MCF 10A (cell line): ENCODE measurements at places on chromosomes 12 and 14.

DNA sequence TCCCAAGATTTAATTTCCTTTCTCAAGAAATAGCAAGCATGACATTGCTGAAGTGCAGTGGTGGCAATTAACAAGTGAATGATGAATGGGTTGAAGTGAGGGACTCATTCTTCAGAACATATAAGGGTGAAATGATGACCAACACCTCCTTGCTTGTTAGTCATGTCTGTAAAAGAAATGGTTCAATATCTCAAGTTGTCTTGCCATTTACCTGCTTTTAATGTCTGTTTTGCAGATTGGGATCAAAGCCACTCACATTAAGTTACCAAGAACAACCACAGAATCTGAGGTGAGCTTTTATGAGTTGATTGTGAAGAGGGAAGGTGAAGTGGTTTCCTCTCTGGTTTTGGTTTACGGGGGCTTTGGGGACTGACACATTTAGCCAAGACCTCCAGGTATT, 24.1 kb downstream of the MTHFD1 start:
- DNase-seq, result no peak

- DNase-seq, result no peak
Measured at GRCh38 chr14:20601522-20601921, 10.3 kb upstream of the RNASE12 start.

DNA sequence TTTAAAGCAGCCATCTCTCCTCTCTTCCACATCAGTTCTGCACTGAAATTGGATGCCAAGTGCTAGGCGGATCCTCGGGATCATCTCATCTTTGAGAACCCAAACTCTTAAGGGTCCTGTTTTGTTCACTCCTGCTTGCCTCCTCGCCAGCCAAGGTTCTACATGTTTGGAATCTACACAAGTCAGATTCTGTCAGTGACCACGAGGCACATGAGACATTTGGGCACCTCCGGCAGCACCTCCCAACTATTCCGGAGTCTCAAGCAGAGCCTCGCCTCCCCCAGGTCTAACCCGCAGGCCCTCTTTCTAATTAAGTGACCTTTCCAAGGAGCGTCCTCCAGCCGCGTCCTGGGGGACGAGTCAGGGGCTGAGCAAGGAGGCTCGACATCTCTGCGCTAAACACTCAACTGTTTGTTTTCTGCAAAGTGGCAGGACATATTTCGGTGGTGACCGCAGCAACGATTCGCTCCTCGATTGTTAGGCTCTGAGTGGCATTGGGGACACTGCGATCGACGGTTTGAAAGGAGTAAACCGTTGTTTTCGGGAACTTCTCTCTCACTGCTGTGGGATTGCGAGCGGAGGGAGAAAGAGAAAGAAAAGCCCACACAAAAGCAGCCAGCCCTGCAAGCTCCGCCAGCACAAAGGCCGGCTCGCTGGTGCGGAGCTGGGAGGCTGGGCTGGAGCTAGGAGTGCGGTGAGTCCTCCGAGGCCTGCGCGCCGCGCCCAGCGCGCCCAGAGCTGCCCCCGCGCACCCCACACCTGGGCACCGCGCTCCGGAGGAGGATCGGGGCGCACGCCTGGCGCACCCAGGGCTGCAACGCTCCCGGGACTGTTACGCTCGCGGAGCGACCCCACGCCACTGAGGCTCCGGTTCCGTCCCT, 640 bp downstream of the ARMH4 start:
- peak; percentile 14 for DNase-seq

DNA sequence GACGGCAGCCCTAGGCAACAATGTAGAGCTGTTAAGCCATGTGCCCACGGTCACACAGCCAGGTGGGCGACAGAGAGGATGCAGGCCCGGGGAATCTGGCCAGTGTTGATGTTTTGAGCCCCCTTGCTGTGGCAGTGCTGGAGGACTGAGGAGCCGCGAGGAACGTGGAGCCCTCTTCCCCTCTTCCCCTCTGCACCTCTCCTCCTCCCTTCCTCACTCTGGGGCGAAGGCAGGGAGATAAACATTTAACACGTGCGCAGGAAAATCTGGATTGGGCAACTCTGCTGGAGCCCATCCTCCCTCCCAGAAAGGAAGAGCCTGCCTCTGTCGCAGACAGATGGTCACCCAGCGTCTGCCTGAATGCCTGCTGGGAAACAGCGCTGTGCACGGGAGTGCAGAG, 376.8 kb downstream of the FUT8 start:
- DNase-seq, result no peak

GRCh38 chr12:97716356-97716755, 253.8 kb downstream of the RMST start:
- DNase-seq, result peak; percentile 27

DNA sequence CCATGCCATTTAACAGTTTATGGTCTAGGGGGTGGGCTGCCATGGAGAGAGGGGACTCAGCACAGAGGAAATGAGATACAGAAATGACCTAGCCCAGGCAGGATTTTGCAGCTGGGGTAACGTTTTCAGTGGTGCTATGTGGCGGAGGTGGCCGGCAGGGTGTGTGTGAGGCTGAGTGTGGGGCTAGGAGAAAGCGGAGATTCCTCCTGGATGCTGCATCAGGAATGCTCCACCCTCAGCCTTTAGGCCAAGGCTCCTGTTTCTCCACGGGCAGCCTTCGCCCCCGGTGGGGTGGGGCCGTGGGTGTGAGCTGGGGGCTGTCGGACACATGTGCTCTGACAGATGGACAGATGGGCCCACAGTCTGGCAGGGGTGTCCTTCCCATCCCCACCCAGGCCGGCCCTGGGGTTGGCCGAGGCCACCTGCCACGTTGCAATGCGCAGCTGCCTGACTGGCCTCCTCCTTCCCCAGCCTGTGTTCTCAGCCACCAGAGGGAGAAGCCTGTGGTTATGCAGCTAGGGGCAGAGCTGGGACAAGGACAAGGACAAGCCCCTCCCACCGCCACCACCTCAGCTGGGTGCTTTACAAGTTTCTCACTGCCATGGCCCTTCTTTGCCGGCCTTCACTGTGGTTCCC, 44.3 kb downstream of the TEAD4 start:
- DNase-seq, result no peak

GRCh38 chr12:47276621-47277309, 197.0 kb upstream of the AMIGO2 start:
- DNase-seq, result peak; percentile 93
